Stimulated activated CD8-positive, alpha-beta memory T cell treated with anti-CD3 and anti-CD28 coated beads, Interleukin-4, amount 100 ng/mL, for 24 hours (primary cell): ENCODE measurements at places on chromosomes 11 and 22.

GRCh38 chr11:71144736-71145135 is 107.6 kb downstream of the SHANK2 start:
- no peak for DNase-seq

DNA sequence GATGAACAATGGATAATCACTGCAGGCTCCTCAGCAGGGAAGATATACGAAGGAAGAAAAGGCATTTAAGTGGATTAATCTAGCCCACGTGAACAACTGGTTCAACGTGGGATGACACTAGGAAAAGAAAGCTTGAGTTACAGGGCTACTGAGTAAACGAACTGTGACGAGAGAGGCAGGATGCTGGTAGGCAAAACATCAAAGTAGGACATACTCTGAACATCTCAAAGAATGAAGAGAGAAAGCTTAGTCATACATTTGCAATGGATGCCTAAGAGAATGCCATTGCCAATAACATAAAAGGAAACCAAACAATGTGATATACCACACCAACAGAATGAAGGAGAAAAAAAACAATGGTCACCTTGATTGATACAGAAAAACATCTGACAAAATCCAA is 12.9 kb downstream of the USP28 start:
- DNase-seq: no peak

DNA sequence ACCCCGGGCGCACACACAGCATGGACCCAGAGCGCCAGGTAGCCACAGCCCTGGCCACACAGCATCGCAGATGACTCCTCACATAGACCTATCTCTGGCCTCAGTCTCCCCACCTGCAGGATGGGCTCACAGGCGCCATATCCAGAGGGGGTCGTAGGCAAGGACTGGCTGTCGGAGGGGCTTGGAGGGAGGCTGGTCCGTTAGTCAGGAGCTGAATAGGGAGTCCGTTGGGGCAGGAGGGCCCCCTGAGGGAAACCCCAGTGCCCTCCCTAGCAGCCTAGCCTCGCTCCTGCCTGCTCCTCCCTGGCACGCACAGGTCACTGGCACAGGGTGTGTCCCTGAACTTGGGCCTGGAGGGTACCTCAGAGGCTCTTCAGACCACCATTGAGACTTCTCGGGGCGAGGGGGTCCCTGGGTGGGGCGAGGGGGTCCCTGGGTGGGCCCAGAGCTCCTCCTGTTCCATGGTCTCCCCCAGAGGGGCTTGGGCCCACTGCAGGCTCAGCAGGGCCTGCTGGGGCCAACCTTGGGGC is 2.0 kb downstream of the PLXNB2 start:
- no peak for DNase-seq

GRCh38 chr11:108943853-108944252 is 279.0 kb downstream of the DDX10 start:
- no peak for DNase-seq

- no peak for DNase-seq
Observed at GRCh38 chr22:16987822-16988221, 20.2 kb downstream of the GAB4 start.

DNA sequence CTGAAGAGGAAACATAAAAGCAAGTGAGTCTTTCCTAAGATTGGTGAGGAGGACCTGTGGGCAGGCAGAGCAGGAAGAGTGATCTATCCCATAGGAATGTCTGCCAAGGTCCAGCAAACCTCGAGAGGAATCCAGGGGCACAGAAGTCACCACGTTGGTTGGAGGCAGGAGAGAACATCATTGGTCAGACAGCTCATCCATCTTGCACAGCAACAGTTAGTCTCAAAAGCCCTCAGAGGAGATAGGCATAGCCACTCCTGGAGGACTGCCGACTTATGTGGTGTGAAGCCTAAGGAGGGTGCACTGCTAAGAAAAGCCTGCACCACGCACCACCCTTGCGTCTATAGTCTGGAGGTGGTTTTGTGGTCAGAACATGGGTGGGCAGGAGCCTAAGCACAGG is 109.1 kb downstream of the RASSF10 start:
- no peak for DNase-seq

DNA sequence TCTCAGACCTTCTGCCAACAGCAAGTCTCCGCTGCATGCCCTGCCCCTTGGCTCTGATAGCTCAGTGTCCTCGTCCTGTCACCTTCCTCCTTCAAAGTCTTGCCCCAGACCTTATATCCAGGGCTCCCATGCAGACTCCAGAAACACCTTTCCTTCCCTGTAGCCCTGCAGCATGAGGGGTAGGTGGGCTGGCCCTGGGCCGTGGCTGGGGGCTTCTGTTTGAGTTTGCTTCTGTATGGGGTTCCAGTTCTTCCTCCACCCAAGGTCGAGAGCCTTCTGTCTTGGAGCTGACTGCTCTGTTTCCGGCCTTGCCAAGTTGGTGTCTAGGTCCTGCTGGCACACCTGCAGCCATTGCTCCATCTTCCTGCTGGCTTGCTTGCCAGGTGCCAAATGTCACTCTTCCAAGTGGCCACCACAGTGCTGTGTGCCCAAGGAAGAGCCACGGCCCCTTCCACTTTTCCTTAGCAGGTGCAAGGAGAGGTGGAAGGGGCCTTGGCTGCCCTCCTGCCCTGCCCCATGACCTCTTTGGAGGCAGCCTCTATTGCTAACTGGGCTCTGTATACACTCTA is 74.8 kb upstream of the NECTIN1 start:
- no peak for DNase-seq

GRCh38 chr11:14384338-14384737 is 25.4 kb upstream of the RRAS2 start:
- DNase-seq: no peak

DNA sequence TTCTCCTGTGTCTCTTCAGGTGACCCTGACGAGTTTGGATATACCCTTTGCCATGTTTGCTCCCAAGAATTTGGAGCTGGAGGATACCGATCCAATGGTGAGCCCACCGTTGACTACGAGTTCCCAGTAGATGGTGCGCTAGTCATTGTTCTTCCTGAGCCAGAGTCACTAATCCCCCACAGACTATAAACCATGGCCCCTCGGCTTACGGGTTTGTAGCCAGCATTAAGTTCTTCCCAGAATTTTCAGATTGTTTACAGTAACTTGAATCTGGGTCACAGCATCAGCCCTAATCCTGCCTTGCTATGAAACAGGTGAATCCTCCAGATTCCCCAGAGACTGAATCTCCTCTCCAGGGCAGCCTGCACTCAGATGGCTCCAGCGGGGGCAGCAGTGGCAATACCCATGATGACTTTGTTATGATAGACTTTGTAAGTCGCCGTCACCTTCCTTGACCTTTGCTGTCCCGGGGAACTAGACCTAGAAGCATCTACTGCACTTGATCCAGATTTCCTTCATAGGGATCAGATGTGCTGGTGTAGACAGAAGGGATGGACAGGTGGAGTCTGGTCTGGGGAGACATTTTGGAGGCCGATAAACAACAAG is 31.8 kb downstream of the ARHGAP1 start:
- DNase-seq: no peak

- DNase-seq: no peak
Observed at GRCh38 chr11:16002942-16003341, 353.4 kb downstream of the SOX6 start.

DNA sequence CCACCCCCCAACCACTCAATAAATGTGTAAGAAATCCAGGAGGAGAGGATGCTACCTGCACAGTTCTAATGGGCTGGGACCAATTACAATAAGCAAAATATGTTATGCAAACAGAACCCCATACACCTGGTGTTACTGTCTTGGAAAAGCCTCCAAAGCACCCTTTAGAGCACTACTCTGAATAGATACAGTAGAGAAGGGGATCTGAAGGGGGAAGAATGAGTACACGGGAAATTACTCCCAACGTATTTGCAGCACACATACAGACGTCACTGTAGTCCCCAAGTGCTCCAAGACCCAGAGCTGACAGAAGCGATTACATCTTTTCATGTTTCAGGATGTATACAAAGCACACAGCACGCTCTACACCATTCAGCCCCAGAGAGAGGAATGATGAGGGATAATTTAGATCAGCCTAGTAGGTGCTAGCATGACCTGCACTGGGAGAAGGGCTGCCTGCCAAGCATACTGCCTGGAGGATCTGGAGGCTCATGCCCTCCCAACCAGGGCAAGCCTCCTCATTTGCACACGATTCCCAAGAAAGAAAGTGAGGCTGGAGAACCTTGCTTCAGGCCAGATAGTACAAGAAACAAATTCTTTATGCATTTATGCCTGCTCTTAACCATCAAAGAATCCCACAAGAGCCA is 63.8 kb downstream of the AMBRA1 start:
- DNase-seq: no peak

DNA sequence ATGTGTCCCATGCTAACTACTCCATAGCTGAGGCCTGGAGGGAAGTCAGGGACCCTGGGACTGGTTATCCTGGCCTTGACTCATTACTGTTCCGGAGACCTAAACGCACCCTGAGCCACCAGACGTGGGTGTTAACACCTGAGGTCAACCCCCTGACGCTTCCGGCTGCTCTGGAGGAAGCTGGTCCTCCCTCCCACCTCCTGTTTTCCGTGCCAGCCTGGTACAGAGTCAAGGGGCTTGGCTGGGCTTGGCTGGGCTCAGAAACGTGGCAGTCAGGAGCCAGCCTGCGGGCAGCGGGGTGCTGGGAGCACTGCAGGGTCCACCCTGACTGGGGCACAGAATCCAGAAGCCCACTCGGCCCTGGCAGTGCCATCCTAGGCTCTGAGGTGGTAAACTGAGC is 2.6 kb downstream of the TMPRSS4 start:
- DNase-seq: no peak

DNA sequence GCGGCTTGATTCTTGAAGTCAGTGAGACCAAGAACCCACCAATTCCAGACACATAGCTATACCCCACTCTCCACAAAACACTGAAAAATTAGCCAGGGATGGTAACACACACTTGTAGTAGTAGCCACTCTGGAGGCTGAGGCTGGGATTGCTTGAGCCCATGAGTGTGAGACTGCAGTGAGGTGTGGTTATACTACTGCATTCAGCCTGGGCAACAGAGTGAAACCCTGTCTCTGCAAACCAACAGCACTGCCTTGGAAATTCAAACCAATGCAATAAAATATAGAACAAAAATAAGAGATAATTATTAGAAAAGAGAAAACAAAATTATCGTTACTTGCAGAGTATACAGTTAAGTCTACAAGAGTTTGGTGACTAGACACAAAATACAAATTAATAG is 20.2 kb upstream of the PRDM10 start:
- DNase-seq: no peak

- no peak for DNase-seq
Observed at GRCh38 chr11:122189229-122189628, 73.2 kb upstream of the BLID start.

DNA sequence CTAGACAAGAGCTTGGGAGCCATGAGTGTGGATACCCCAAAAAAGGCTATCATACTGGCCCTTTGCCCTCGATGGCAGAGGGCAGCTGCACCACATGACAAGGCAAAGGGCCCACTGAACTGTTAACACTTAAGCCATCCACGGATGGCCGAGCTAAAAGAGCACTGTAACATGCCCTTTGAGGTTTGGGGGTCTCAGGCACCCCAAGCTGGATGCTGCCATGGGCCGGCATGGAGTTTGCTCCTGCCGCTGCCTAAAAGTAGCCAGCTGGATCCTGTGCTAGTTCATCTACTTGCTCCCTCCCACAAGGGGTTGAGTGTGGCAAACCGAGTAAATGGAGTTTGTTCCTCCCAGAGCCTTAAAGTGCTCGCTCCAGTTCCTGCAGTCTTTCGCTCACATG is 383.2 kb upstream of the LRRC4C start:
- no peak for DNase-seq

DNA sequence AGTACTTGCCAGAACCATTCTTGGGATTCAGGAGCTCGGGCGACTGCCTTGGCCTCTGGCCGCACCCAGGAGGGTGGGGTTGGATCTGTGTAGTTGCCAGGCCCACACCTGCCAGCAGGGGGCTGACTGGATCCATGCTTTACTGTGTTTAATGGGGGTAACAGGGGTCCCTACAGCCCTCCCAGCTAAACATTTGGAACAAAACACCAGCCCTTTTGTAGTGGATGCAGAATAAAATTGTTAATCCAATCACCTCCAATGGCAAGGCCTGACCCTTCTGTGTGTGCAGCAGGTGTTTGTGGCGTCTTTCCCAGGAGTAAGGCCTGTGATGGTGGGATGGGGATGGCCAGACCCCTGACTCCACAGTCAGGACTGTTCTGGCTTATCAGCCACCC is 22.5 kb downstream of the SUN2 start:
- no peak for DNase-seq

DNA sequence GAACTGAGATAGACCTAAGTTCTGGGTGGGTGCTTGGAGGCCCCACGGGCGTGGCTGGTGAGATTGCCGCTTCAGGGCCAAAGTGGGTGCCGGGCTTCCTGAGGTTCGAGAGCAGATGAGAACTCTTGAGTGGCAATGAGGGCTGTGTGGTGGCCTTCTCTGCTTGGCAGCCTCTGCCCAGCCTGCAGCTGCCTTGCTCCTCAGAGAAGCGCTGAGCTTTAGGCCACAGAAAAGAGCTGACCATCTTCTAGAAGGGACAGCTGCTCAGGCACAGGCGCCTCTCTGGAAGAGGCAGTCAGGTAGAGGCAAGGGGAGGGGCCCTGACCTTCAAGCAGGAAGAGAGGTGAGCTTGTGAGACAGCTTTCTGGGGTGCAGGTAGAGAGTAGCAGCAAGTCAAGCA is 72.8 kb downstream of the MED15 start:
- DNase-seq: no peak
